Effector memory CD4-positive, alpha-beta T cell (primary cell): ENCODE measurements at places on chromosomes 6 and 20.

DNA sequence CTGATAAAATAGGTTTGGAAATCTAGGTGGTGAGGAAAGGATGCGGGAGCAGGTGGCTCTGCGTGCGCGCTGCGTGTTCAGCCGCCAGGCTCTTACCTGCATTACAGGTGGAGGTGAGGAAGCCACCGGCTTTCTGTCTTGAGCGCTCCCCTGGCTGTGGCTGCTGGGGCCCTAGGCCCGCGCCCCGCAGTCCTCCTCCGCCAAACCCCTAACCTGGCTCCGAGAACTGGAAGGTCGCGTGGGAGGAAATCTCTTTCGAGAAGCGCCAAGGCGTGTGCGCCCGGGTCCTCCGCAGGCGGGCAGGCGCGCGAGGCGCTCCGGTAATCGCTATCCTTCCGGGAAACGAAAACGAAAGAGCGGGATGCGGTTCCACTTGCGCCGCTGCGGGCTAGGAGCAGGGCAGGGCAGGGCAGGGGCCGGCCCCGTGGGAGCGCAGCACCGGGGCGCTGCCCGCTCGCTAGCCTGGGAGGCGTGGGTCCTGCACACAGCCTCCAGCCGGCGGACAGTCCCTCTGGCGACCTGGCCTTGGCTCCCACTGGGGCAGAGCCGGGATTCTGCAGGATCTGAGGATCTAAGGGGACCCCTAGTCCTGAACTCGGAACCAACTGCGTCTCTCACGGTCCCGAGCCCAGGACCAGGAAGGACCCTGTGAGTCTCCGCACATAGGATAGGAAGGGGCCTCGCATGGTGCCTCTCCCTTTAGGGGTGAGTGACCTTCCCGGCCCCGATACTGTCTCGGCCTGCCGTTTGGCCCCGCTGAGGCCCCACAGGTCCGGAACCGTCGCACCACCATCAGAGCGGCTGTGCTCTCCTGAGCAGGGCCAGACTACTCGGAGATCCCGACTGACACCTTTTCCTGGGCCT, at the start of gene ETV7:
Gene ETV7, minus strand, starts transcription at position 230 of the 864 bp plus-strand sequence. Its CDS starts 128 bp downstream, at position 102.
- peak; percentile 11 for DNase-seq

- DNase-seq, result no peak
These were observed 62.1 kb downstream of the HTR1B start for GRCh38 chr6:77401231-77401630.

GRCh38 chr6:14277405-14277930, 159.9 kb downstream of the CD83 start:
- DNase-seq, result no peak

DNA sequence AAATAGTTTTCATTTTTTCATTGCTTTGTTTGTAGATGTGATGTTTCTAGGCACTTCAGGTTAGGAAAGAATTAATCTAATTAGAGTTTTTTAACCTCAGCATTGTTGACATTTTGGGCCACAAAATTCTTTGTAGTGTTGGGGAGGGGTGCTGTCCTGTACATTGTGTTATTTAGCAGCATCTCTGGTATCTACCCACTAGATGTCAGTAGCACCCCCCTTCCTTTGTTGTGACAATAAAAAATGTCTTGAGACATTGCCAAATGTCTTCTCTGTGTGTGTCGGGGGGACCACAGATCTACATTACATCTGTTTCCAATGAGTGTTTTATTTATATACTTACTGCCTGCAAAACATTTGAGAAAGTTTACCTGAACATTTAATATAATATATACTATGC, 45.6 kb downstream of the EYA4 start:
- no peak for DNase-seq

GRCh38 chr6:163417595-163417994, 3.1 kb downstream of the QKI start:
- DNase-seq, result no peak

- no peak for DNase-seq
These were observed 67.4 kb downstream of the MOXD1 start for GRCh38 chr6:132333639-132334520.

DNA sequence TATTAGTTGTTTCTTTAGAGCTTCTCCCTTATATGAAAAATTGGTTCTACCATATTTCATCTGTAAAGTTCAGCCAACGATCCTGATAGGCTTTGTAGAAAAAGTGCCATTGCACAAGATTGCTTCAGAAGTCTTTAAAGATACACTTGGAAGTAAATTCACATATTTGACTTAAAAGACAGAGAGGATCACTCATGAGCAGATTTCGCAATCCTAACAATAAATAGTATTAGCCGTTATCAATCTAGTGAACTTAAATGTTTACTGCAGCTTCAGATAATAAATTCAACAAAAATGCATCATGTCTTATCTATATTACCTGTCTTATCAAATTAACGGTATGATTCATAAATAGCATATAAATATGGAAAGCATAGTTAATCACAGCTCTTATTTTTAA, 8.7 kb upstream of the SLC17A4 start:
- no peak for DNase-seq

DNA sequence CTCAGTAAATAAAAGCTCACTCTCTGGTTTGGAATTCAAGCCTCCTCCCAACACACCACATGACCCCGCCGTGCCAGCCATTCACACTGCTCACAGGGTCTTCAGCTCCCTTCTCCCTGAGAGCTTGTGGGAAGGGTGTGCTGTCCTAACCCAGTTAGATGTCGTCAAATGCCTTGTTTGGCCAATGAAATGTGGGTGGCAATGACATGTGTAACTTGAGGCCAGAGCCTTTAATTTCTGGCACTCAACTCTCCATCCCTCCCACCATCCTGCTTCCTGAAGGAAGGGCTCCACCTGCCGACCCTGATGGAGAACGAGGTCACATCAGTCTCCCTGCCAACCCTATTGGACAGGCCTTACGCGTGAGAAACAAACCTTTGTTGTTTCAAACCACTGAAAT, 224.5 kb upstream of the AGPAT4 start:
- no peak for DNase-seq
